Activated T-helper 17 cell treated with anti-CD3 and anti-CD28 coated beads, Interleukin-2, amount 50 U/mL, for 72 hours (primary cell): ENCODE measurements at places on chromosomes 3 and 15.
A peak's percentile ranks its signal among the peaks of the same experiment; 100 is the strongest.

DNA sequence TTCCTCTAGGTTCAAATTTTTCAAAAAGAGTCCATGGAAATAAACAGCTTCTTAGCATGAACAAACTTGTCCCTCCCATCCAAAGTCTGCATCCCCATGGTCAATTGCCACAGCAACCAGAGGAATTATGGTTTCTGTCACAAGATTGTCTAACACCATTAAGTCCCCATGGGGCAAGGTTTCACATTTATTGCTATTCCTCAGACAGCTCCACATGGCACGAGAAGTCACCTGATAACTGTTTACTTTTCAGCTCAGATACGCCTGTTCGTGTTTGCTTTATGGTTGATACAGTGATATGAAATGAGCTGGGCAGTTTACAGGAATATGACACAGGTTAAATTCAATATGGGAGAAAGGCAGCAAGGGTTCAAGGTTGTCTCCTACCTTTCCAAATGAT lies 37.9 kb upstream of the MUC13 start:
- H3K27ac ChIP-seq, result no peak overlapping the region
- no peak overlapping the region for H3K4me3 ChIP-seq

GRCh38 chr3:99774467-99774866 lies 43.2 kb upstream of the CMSS1 start:
- H3K27ac ChIP-seq, result no peak overlapping the region
- no peaks in the 10 kb centered on the region for H3K4me1 ChIP-seq
- peaks cover 5% of the 10 kb centered on the region for H3K27me3 ChIP-seq
- peak; percentile 94 for ATAC-seq
- H3K36me3 ChIP-seq, result no peaks in the 10 kb centered on the region

- peaks cover 21% of the 10 kb centered on the region for H3K4me1 ChIP-seq
- H3K36me3 ChIP-seq, result peaks cover 100% of the 10 kb centered on the region
- H3K4me3 ChIP-seq, result no peak overlapping the region
Observed at GRCh38 chr3:38251197-38251596, 14.4 kb upstream of the SLC22A13 start.

- no peaks in the 10 kb centered on the region for H3K36me3 ChIP-seq
- no peak overlapping the region for H3K4me3 ChIP-seq
- H3K27ac ChIP-seq, result no peak overlapping the region
- ATAC-seq, result no peak
- no peaks in the 10 kb centered on the region for H3K4me1 ChIP-seq
- H3K27me3 ChIP-seq, result no peaks in the 10 kb centered on the region
Observed at GRCh38 chr15:32855942-32856341, 138.1 kb downstream of the GREM1 start.
